Germinal center (tissue), 1 donor: ENCODE measurements at places on chromosomes 3 and 15.

- no peak for DNase-seq
Measured at GRCh38 chr15:81754078-81754477, 291.7 kb downstream of the MEX3B start.

GRCh38 chr15:99545605-99546004 lies 20.2 kb upstream of the MEF2A start:
- DNase-seq = no peak

GRCh38 chr15:91576096-91576495 lies 277.4 kb upstream of the SLCO3A1 start:
- no peak for DNase-seq

DNA sequence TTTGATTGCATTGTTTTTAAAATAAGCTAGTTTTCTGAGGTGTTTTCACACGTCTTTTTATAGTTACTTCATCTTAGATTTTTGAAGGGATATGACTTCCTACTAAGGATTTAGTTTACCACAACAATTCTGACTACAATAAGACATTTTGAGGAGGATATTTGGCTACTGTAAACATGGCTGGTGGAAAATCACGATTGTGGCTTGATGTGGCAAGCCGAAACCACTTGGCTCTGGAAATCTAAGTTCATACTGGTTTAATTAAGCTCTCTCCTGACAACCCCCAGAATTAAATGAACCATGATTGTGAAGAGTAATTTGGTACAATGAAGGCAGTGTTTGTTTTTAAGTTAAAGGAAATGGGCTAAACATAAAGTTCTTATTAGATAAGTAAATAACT lies 30.8 kb downstream of the ST3GAL6 start:
- no peak for DNase-seq

GRCh38 chr3:39189959-39190269 lies 2.5 kb downstream of the XIRP1 start:
- peak; percentile 77 for DNase-seq
